HT-29 (cell line): ENCODE measurements at places on chromosomes 4 and X.
A peak's percentile ranks its signal among the peaks of the same experiment; 100 is the strongest.

DNA sequence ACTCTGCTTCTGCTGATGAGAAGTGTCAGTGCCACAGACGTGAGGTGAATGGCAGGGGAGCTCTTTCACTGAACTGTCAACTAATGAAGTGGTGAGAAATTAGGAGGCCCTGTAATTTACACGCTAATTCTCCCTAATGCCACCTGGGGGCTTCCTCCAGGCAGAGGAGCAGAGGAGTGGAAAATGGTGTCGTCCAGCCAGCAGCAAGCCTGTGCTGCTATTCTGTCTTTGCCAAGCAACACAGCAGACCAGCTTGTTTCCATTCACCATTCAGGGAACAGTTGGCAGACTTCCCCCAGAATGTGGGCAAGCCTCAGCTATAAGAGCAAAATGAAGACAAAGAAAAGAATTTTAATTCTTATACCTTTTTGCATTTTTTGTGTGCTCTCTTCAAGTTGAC lies 245.2 kb upstream of the TET2 start:
- peak; percentile 13 for DNase-seq

GRCh38 chr4:100742045-100742444 lies 224.2 kb upstream of the EMCN start:
- DNase-seq, result peak; percentile 51

DNA sequence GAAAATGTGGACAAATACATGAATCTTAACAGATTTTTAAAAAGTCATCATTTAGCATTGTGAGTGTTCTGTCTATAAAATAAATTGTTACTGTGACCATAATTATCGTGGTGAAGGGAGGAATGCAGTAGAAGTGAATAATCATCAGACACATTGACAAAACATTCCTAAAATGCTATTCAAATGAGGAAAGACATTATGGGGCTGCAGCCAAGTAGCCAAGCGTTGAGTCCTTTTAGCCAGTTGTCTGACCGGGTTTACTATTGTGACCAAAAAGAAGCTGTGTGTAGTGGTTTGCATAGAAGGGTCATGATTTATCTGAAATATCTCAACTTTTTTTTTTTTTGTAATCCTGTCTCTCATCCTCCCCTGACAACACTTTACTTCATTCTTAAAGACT lies 19.5 kb downstream of the WWC2 start:
- no peak for DNase-seq

GRCh38 chr4:183299464-183299863 lies 20.6 kb downstream of the CLDN22 start:
- no peak for DNase-seq

GRCh38 chr4:34187056-34187455 lies 2057.3 kb downstream of the ARAP2 start:
- DNase-seq, result no peak

DNA sequence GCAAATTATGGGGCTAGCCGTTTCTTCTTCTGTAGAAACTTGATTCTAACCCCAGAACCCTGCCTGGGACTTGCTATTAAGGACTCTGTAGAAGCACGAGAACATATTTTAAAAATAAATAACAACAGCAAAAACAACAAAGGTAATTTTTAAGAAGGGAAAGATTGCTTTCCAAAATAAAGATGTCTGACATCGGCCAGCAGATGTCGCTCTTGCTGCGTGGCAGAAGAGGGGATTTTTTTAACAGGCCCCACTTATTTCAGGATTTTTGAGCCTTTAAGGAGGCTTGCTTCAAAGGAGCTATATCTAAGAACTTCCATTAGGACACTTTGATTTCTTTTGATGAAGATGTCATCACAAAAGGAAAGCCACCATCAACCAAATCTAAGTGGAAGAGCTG lies 62.8 kb upstream of the EGFL6 start:
- DNase-seq, result peak; percentile 32

DNA sequence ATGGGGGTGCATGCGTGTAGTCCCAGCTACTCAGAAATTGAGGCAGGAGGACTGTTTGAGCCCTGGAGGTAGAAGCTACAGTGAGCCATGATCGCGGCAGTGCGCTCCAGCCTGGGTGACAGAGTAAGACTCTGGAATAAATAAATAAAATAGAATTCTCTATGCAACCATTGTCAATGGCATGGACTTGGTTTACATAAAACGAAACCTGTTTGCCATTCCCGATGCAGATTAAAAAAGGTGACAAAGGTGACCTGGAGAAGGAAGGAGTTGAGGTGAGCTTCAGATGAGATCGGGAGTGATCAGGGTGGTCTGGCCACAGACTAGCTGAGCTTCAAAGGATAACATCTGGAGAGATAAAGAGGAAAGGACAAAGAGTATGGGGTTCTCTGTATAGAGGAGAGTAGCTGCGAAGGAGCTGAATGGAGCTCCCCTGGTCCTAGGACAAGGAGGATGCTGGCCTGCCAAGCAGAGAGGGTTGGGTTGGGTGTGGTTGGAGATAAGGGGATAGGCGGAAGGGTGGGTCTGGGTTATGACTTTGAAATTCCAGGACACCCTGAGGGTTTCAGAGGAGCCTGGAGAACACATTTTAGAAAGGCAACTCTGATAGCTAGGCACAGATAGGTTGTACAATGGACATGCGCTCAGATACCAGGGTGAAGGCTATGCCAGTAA lies 98.6 kb downstream of the RBM47 start:
- DNase-seq, result peak; percentile 9

DNA sequence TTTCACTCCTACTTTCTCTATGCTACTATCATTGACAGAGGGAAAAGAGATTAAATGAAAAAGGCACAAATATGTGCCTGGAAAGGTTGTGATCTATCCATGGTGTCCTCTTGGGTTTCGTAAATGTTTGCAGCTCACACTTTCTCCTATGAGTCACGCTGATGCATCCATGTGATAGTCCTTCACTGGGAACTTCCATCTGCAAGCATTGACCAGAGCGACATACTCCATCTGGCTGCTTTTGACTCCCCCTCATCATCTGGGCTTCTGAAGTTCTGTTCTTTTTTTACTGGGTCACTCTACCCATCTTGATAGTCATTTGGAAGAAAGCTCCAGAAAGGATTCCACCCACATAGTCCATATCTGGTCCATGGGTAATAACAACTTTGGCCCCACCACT lies 84.7 kb upstream of the NDST3 start:
- DNase-seq, result no peak

DNA sequence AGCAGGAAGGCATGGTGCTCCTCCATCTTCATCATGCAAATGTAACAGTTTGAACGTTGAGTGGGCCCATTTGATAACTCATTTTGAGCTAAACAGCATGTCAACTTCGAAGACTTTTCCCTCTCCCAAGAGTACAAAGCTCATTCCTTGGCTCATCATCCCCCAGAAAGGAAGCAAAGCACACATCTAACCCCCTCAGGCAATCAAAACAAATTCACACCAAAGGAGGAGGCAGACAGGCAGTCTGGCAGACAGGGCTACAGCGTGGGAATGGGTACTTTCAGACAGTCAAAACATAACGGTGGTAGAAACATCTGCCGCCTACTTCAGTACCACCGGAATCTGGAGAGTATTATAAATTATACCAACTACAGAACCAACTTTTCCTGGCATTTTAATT lies 81.7 kb downstream of the PCDH19 start:
- DNase-seq, result no peak

DNA sequence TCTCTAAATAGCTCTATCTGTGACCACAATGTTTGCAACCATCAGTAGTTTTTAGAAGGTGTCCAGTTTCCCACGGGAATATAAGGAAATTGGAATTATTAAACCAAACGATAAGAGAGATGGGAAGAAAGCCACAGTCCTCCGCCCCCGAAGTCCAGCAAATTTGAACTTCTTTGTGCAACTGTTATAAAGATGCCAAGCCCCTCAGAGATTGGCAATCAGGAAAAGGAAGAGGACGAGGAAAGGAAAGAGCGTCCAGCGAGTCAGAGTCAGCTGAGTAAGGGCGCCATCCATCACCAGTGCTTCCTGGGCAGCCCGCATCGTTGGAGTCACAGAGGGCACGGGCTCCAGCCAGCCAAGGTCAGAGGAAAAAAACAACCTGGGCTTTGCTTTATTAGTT lies 35.7 kb downstream of the LDB2 start:
- no peak for DNase-seq

GRCh38 chr4:113884655-113885054 lies 94.8 kb downstream of the ARSJ start:
- DNase-seq, result no peak

GRCh38 chr4:79334783-79335182 lies 8.9 kb upstream of the NAA11 start:
- no peak for DNase-seq

- DNase-seq, result no peak
Measured at GRCh38 chr4:2353222-2354107, 65.0 kb downstream of the ZFYVE28 start.

GRCh38 chr4:123621072-123621705 lies 224.6 kb downstream of the SPRY1 start:
- no peak for DNase-seq

GRCh38 chrX:39729981-39730661 lies 367.6 kb downstream of the BCOR start:
- DNase-seq, result no peak

GRCh38 chr4:171342646-171343045 lies 470.6 kb upstream of the GALNTL6 start:
- no peak for DNase-seq

DNA sequence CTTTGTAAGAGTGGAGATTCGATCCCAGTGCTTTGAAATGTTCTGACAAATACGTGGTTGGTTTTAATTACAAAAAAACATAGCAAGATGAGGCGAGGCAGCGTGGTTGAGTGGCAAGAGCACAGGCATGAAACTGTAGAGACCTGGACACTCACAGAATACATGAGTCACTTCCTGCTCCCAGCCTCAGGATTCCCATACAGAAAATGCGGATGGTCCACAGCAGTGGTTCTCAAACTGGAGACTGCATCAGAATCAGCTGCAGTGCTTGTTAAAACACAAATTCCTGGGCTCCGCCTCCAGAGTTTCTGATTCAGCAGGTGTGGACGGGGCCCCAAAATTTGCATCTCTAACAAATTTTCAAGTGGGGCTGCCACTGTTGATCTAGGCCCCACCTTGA lies 10.1 kb downstream of the OTOP1 start:
- DNase-seq, result no peak

DNA sequence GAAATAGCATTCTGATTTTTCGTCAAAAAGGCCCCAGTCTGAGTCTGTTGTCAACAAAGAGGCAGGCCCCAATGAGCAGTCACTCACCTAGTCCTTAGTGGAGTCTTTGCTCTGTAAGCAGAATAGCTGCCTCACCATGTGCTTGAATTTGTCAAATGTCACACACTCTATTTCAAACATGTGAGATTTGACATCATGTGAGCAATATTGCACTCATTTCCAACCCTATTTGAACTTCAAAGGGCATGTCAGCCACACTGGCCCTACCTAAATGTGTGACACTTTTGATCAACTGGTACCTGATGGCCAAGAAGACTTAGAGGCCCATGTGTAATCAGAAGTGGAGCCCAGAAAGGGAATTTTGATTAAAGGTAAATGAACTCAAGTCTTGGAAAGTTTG lies 59.4 kb upstream of the PLAC1 start:
- no peak for DNase-seq

GRCh38 chrX:17433965-17434364 lies 59.0 kb downstream of the NHS start:
- DNase-seq, result no peak

GRCh38 chr4:109946120-109946519 lies 33.4 kb downstream of the EGF start:
- DNase-seq, result no peak

DNA sequence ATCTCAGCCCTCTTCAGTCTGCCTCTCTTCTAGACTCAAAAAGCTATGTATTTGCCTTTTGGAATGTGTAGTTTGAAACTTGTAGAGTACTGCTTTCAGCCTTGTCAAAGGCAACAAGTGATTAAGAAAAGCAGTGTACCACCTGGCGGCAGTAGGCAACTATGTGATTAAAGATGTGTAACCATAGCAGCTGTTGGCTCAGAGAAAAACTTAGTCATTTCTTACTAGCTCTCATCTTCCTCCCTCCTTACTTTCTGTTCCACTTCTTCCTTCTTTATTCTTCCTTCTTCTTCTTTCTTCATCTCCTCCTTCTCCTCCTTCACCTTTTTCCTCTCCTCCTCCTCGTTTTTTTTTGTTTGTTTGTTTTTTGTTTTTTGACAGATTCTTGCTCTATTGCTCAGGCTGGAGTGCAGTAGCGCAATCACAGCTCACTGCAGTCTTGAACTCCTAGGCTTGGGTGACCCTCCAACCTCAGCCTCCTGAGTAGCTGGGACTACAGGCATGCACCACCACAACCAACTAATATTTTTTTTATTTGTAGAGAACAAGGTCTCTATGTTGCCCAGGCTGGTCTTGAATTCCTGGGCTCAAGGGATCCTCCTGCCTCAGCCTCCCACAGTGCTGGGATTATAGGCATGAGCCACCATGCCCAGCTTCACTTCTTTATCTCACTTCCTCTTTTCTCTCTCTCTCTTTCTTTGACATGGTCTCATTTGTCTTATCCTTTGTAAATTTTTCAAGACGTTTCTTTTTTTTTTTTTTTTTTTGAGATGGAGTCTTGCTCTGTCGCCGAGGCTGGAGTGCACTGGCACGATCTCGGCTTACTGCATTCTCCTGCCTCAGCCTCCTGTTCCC lies 32.6 kb downstream of the ABHD18 start:
- DNase-seq, result peak; percentile 60

- DNase-seq, result no peak
Measured at GRCh38 chr4:9704551-9705332, 76.7 kb upstream of the DRD5 start.

- DNase-seq, result peak; percentile 7
Measured at GRCh38 chr4:118850488-118851173, 14.7 kb upstream of the SEC24D start.

DNA sequence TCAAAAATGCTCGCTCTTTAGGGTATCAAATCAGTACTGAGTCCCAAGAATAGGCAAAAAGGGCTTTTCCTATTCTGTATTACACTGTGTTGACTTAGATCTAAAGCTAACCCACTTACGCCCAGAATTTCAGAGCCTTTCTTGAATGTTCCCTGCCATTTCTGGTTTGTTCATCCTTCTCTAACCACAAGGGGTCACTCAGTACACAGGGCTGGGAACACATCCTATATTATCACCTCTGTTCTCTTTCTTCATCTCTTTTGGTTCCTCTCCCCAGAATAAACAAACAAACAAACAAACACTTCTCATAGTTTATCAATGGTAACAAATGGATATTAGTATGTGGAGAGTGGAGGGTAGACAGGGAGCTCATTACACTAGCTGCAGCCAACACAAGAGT lies 25.5 kb upstream of the MORC4 start:
- peak; percentile 51 for DNase-seq

DNA sequence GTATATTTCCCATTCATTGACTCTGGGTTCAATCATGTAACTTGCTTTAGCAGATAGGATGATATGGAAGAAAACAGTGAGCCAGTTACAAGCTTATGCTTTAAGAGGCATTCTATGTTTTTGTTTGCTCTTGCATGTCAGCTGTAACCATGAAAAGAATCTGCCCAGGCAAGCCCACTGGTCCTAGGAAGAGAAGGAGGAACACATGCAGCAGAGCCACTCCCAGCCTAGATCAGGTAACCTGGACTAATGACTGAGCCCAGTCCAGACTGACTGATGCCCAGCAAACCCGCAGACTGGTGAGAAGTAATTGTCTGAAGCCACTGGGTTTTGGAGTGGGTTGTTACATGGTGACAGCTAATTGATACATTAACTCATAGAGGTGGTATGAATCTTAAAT lies 167.9 kb downstream of the COL4A6 start:
- no peak for DNase-seq

- DNase-seq, result no peak
Measured at GRCh38 chr4:41656572-41657520, 91.7 kb downstream of the PHOX2B start.
